GM23338 (cell line): ENCODE measurements at places on chromosomes 4 and X.

GRCh38 chr4:159508917-159509500 lies 406.1 kb downstream of the RAPGEF2 start:
- DNase-seq: no peak

DNA sequence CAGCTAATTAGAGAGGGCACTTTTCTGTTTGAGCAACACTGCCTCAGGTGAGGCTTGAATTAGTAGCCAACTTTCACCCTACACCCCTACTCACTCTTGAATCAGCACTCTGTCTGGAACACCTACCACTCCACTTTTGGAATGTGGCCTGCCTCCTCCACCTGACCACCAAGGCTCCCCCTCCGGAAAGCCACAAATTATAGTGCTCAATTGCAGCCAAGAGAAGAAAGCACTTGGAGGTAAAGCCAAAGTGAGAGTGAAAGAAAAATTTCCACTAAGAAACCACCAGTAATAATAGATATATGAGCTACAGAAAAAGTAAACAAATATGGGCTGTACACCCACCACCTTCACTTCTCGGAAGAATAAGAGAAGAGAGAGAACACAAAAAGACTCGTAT lies 41.1 kb downstream of the PPP3CA start:
- DNase-seq: peak; percentile 39

- DNase-seq: peak; percentile 49
Observed at GRCh38 chrX:50988649-50989048, 78.1 kb downstream of the BMP15 start.

GRCh38 chrX:151711154-151711553 lies 4.7 kb upstream of the FATE1 start:
- DNase-seq: no peak

DNA sequence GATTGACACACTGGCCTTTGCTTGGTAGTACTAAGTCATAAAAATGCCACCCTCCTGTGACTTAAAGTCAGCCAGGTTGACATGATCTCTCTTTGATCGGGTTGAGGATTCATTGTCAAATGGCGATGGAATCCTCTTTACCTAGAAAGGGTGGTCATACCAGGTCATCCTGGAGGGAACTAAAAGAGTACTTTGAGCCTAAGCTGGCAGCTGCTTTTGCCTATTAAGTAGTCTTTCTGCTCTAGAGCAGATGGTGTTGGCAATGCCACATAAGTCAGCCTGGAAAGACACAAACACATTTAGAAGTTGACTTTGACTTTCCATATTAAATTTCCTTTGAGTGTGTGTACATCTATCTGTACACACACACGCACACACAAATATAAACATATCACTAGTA lies 39.2 kb upstream of the C4orf54 start:
- DNase-seq: no peak

DNA sequence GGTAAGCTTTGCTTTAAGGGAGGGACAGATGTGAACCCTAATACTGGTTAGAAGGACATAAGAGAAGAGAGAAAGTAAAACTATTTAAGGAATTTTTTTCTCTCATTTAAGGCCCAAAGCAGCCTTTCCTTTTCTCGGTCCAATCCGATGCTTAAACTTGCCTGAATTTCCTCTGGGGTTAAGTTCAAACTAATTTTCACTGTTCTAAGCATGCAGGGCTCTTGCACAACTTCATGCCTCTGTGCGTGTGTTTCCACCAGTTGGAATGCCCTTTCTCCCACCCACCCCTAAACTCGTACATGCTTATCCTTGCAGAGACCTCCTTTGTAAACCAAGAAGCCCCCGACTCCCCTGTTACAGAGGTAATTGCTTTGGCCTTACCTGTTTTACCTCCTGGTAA lies 204.7 kb downstream of the CBR4 start:
- DNase-seq: no peak

DNA sequence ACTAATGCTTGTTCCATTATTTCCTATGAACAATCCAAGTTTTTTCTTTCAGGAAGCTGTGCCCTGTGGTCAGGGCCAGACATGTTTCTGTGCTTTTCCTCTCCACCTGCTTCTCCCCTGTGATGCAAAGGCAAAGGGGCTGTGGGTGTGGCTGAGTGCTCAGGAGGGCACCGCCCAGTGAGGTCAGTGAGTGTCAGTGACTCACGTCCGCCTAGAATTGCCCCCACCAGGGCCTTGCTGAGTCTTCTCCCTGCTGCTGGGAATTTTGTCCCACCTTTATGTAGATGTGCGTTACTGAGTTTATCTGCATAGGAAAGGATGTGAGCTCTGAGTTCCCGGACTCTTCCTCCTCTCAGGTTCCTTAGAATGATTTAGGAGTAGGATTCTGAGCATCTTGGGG lies 283.2 kb downstream of the DCHS2 start:
- peak; percentile 69 for DNase-seq

GRCh38 chr4:135548711-135549110 lies 1347.1 kb upstream of the PABPC4L start:
- DNase-seq: no peak

DNA sequence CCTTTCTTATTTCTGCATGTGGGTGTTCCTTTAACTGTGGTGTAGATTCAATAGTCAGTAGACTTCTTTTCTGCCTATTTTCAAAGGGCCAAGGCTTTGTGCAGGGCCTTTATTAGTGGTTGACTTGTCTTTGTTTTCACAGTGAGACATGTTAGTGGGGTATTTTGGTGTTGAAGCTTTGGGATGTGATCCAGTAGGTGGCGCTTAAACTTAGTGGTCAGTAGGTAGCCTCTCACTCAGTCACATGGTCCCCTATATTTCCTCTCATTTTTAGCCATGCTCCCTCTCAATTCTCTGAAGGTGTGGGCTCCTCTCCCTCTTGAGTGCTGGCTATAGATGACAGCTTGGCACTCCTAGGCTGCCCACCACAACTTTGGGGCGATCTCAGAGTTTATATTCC lies 23.4 kb upstream of the SLC10A7 start:
- peak; percentile 79 for DNase-seq

- no peak for DNase-seq
Observed at GRCh38 chr4:38917481-38918025, 49.9 kb downstream of the FAM114A1 start.

- DNase-seq: no peak
Observed at GRCh38 chrX:95063554-95063953, 1389.5 kb downstream of the FAM133A start.
